ENCODE measurements at places on chromosomes 7 and 10. TPM values are rescaled to one million over a fixed set of nuclear protein-coding genes. Genes with fewer than 3 reads are reported as not detected.

PAPOLB gene
- 0.10 TPM for polyA plus RNA-seq

ARHGAP22 gene
- 1.2 TPM for polyA plus RNA-seq

LAMB1 gene
- 744 TPM for polyA plus RNA-seq

LRRC17 gene
- 82.3 TPM for polyA plus RNA-seq

CYP26A1 gene
- polyA plus RNA-seq, result 0.35 TPM

NKX1-2 gene
- polyA plus RNA-seq, result not detected

MSANTD7 gene
- 16.9 TPM for polyA plus RNA-seq

STEAP2 gene
- polyA plus RNA-seq, result 13.4 TPM

OIT3 gene
- polyA plus RNA-seq, result 4.4 TPM

ANXA8 gene
- polyA plus RNA-seq, result not detected

MSMB gene
- polyA plus RNA-seq, result not detected

IKZF1 gene
- 1.1 TPM for polyA plus RNA-seq

NACAD gene
- 9.3 TPM for polyA plus RNA-seq

ASAH2B gene
- 12.2 TPM for polyA plus RNA-seq

METTL2B gene
- 27.4 TPM for polyA plus RNA-seq

DENND2A gene
- 34.2 TPM for polyA plus RNA-seq

CRYGN gene
- 3.5 TPM for polyA plus RNA-seq

PTPRZ1 gene
- 3.0 TPM for polyA plus RNA-seq

IL6 gene
- not detected for polyA plus RNA-seq

AKR1C2 gene
- 4.7 TPM for polyA plus RNA-seq

VENTX gene
- polyA plus RNA-seq, result 0.33 TPM

STEAP1 gene
- polyA plus RNA-seq, result 16.2 TPM

LMOD2 gene
- polyA plus RNA-seq, result 0.06 TPM

PDZD7 gene
- polyA plus RNA-seq, result 2.3 TPM

CRPPA gene
- polyA plus RNA-seq, result 4.1 TPM

CALCR gene
- polyA plus RNA-seq, result 0.82 TPM

AGR2 gene
- polyA plus RNA-seq, result 66.8 TPM

ACTL6B gene
- not detected for polyA plus RNA-seq

STAG3 gene
- 33.8 TPM for polyA plus RNA-seq

PPIA gene
- polyA plus RNA-seq, result 1,260 TPM

TMEM213 gene
- 39.7 TPM for polyA plus RNA-seq

HMX3 gene
- polyA plus RNA-seq, result not detected

OR2A5 gene
- polyA plus RNA-seq, result 0.06 TPM

IRF5 gene
- polyA plus RNA-seq, result 9.1 TPM

PHF14 gene
- polyA plus RNA-seq, result 59.0 TPM

KIFBP gene
- 32.7 TPM for polyA plus RNA-seq

DLX6 gene
- not detected for polyA plus RNA-seq

RNLS gene
- polyA plus RNA-seq, result 16.1 TPM

ZNF736 gene
- 33.3 TPM for polyA plus RNA-seq

ANLN gene
- polyA plus RNA-seq, result 34.8 TPM

AKR1C3 gene
- polyA plus RNA-seq, result 57.4 TPM

EBLN1 gene
- not detected for polyA plus RNA-seq

SLC18A2 gene
- 1.1 TPM for polyA plus RNA-seq

LRIT1 gene
- not detected for polyA plus RNA-seq

GBX1 gene
- not detected for polyA plus RNA-seq

EPC1 gene
- polyA plus RNA-seq, result 62.0 TPM

ARMC3 gene
- polyA plus RNA-seq, result 14.1 TPM

TET1 gene
- 11.1 TPM for polyA plus RNA-seq

SDK1 gene
- 7.6 TPM for polyA plus RNA-seq

RRP12 gene
- polyA plus RNA-seq, result 23.9 TPM
